ENCODE measurements at places on chromosomes 7 and 10.

GRCh38 chr7:71842381-71842780 is 569.8 kb downstream of the CALN1 start:
- no peak for DNase-seq

DNA sequence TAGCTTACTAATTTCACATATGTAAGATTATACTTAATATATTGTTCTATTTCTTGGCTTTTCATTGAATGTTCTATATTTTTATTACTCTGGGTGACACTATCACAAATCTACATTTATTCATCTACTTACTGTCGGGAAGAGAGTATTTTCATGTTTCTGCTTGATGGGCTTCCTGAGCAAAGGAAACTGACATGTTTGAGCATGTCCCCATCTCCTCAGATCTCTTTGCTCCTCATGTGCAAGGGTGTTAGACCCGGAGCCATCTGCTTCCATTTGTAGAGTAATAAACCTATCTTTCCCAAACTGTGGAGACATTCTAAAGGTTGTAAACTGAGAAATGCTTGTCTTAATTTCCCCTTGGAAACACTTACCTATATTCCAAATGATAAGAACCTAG is 103.5 kb downstream of the LSMEM1 start:
- DNase-seq = no peak

GRCh38 chr7:95502403-95502802 is 16.7 kb downstream of the ASB4 start:
- DNase-seq = no peak

GRCh38 chr7:112357136-112357535 is 93.1 kb upstream of the IFRD1 start:
- DNase-seq = no peak

DNA sequence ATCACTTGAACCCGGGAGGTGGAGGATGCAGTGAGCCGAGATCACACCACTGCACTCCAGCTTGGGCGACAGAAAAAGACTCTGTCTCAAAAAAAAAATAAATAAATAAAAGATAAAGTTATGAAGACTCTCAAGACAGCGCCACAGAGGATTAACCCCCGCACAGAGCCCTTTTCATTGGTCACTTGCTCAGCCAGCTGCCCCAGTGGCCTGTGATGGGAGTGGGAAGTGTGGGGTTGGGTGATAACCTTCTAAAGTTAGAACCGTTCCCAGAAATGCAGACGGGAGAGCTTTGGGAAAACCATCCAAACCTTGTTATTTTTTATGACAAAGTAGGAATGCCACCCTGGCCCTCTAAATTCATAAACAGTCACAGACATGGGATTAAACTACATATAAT is 57.4 kb downstream of the PARP12 start:
- DNase-seq = no peak

All from head of caudate nucleus (tissue), 42 donors.